GM13977 (cell line): ENCODE measurements at places on chromosomes 5 and 9.
A peak's percentile ranks its signal among the peaks of the same experiment; 100 is the strongest.

DNA sequence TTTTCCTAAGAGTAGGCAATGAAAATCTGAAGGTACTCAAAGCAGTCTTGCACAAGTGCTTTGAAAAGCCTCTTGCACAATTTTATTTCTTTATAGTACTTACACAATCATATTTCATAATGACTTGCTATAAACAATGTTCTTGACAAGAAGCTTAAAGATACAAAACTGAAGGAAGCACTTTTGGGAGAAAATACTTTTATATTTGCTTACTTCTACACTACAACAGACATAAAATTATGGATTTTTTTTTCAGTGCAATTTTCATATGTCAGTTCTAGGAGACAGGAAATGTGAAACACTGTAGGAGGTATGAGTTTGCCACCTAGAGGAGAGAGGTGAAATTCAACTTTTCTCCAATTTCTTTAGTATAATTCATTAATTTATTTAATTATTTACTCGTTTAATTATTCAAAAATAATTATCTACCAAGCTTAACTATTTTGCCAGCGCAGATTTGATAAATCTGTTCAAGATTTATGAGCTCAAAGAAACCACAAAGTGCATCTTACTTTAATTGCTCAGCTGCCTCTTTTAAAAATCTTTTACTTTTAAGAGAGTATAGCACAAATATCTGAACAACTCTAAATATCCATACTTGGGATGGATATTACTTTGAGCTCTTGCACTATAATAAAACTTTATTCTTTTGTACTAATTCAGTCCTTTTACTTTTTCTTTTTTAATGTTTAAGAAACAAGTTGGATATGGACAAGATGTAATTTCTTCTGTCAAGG is 29.0 kb upstream of the CDKN2B start:
- DNase-seq, result no peak

- DNase-seq, result peak; percentile 91
Measured at GRCh38 chr9:137445275-137445807, 4.2 kb upstream of the ENTPD8 start.

DNA sequence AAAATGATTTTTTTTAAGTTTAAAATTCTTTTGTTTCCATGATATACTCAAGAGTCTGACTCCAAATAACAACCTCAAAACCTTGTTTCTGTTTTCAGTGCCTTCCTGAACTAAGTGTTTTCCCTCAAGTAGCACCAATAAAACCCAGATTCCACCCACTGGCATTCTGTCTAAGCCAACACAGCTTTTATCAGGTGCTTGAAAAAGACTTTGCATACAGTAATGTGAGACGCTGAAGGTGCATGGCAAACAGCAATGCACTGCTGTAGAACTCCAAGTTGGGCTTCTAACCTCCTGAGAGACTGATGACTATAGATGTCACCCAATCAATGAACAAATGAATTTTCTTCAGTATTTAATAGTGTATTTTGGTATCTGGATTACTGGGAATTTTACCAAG is 95.7 kb downstream of the NFIB start:
- DNase-seq, result no peak

DNA sequence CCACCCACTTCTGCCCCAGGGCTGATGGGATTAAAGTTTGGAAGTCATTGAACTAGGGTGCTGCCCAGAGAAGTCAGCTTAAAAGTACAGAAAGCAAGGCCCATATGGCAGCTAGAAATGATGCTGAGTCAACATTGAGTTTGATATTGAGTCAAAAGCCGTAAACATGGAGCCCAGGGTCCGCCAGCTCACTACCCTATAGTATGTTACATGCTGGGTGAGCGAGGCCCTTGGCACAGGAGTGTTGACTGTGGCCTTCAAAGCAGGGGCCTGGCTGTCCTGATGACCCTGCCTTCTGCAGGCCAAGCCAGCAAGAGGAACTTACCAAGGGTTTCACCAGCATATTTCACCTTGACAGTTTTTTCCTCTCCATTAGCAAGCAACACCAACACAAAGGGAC is 222.5 kb downstream of the GRIA1 start:
- no peak for DNase-seq

- no peak for DNase-seq
Measured at GRCh38 chr5:104736073-104736472, 1173.5 kb upstream of the NUDT12 start.

DNA sequence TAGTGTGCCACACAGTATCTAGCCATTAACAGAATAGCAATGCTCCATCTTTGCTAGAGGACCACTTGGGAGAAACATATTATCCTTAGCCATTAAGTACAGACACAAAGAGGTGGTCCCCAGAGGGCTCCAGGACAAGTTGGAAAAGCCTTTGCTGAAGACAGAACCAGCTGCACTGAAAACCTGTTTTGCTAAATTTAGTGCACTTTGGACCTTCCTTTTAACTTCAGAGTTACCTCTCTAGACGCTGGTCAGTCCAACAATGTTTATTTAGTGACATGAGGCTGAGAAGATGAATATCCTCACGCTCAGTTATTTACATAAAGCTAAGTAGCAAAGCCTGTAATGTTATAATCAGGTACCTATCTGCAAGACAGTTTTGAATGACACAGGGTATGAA is 265.0 kb upstream of the ZNF608 start:
- no peak for DNase-seq

- DNase-seq, result no peak
Measured at GRCh38 chr5:61401726-61402125, 69.7 kb downstream of the ZSWIM6 start.

- no peak for DNase-seq
Measured at GRCh38 chr5:180143656-180144364, 65.2 kb downstream of the RASGEF1C start.

GRCh38 chr5:135442431-135443160 is 4.6 kb downstream of the DCANP1 start:
- DNase-seq, result no peak

- no peak for DNase-seq
Measured at GRCh38 chr9:89122949-89123348, 55.7 kb downstream of the SHC3 start.
